HEK293T (cell line): ENCODE measurements at places on chromosomes 7 and 10.

DNA sequence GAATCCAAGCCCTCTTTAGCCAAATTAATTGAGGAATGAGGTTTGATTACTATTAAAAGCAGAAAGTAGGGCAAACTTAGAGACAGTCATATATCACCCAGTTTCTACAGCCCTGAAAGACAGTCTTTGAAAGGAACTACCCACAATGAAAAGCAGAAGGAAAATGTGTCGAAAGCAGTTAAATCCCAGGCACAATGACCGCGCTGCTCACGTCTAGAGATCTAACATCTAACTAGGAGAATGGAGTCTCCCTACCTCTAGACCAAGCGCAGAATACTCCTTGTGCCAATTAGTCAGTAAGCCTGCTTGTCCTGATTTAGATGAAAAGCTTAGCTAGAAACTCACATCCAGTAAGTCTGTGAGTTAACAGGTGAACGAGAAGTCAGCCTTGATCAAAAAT is 350.0 kb downstream of the FGFR2 start:
- DNase-seq, result no peak

DNA sequence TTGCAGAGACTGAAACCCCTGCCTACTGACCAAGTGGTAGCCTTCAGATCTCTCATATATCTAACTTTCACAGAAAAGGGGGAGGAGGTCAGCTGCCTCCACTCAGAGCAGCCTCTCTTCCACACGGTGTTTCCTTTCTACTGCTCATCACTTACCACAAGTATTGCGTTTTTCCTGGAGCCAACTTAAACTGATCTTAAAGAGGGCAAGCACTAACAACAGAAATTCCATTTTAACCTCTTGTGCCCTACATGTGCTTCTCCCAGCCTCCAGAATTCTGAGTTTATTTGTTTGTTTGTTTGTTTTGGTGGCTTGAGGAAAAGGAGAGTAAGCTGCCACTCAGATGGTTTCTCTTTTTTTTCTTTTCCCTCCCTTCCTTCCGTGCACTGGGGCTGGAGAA is 19.1 kb downstream of the SKIDA1 start:
- no peak for DNase-seq

DNA sequence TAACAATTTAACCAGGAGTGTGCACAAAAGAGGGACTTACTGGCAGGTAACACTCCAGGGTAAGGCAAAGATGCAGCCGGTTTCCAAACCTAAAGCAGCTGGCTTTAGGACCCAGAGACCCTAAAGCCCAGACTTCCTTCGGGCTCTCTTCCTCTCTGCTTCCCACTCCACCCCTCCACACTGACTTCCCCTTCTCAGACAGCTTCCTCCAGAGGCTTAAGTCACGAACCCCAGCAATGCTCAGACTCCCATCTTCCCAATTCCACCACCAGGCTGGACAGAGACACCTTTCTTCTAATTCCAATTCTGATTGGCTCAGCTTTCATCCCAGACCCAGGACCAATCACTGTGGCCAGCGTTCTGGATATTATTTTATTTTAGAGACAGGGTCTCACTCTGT is 24.8 kb downstream of the STYXL1 start:
- no peak for DNase-seq

DNA sequence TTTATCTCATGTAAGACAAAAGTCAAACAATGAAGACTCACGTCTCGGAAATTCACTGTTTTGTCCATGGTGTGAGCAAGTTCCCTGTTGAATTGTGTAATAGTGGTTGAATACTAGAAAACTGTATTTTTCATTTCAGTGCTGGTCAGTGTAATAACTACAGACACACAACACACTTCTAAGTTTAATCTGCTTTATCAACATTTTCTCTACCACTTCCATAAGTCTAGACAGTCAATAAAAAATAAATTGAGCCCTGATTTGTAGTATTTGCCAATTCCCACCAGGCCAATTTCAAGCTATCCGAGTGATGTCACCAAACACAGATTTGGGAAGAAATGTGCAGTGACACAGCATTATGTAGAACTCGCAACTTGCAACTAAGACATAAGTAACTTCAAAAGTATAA is 81.9 kb downstream of the GPR141 start:
- DNase-seq, result no peak

- DNase-seq, result no peak
Observed at GRCh38 chr10:19824381-19825342, 8.4 kb downstream of the PLXDC2 start.

- no peak for DNase-seq
Observed at GRCh38 chr10:110460111-110460809, 37.4 kb upstream of the DUSP5 start.

DNA sequence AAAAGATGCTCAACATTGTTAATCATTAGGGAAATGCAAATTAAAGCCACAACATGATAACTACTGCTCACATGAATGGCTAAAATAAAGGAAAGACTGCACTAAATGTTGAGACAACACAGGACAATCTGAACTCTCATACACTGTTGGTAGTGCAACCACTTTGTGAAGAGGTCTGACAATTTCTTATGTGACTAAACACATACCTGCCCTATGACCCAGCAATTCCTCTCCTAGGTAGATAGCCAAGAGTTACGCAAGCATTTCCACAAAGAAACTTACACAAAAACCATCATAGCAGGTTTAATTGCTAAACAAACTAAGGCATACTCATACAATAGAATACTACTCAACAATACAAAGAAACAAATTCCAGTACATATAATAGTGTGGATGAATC is 41.8 kb upstream of the HERPUD2 start:
- no peak for DNase-seq

DNA sequence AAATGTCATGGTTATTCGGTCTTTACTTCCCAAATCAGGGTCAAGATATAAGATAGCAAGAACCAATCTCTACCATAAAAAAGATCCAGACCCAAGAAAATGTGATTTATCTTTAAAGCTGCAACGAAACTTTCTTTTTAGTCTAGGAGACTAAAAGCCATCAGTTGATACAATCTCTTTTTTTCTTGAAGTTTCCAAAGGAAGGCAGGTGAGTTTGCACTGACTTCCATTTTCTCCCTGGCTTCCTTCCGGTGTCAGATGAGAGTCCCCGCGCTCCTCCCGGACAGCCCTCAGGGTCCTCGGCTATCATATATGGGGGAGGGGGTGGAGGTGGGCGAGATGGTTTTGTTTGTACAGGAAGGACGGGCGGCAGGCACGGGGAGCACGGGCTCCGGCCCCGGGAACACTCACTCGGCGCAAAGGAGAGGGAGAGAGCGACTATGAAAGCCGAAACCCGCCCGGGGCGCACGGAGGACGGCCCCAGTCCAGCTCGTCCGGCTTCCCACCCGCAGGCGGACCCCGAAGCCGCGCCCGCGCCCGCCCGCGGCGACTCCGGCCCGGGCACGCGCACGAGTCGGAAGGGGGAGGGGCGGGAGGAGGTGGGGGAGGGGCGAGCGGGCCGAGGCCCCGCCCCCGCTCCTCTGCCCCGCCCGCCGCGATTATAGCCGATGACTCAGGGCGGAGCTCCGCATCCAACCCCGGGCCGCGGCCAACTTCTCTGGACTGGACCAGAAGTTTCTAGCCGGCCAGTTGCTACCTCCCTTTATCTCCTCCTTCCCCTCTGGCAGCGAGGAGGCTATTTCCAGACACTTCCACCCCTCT is at the start of gene BAG3:
TSS of gene BAG3 (plus strand) at position 689 of the 822 bp plus-strand sequence. CDS start 296 bp downstream, outside the sequence.
- peak; percentile 92 for DNase-seq

DNA sequence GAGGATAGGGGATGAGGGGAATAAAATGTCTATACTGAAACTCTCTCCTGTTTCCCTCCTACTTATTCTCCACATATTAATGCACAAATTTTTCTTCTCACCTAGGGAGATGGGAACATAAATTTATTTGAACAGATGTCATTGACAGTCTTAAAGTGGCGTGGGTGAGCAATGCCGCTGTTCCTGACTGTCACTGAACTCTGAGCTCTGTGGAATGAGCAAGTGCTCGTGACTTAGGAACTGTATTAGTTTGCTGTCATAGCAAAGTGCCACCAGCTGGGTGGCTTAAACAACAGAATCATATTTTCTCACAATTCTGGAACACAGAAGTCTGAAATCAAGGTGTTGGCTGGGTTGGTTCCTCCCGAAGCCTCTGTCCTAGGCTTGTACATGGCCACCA is 29.1 kb downstream of the INPP5F start:
- DNase-seq, result no peak

DNA sequence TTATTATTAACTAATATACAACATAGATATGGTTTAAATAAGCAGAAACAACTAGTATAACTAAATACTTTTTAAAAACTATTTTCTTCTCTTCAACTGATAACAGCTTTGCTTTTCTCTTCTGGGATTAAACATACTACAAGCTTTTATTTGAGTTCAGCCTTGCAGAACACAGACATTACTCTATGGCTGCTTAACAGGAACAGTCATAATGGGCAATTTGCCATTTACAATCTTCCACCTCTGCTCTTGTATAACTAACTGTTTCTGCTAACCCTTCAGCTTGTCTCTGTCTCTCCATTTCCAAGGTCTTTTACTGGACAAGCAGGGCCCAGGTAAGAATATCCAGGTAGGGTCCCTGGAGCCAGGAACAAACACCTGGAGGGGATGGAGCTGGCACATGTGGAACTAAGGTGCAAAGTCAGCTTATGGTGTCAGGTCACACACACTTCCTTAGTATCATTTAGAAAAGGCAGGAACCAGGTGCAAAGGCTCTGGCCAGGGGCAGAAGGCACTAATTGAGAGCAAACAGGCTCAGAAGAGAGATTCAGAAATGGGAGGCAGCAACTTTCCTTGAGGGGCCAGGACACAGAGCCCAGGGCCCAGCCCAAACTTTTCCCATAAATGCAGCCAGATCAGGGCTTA is 93.1 kb downstream of the STRA8 start:
- DNase-seq, result no peak

GRCh38 chr10:35420044-35420443 is 83.7 kb downstream of the CCNY start:
- DNase-seq, result no peak

DNA sequence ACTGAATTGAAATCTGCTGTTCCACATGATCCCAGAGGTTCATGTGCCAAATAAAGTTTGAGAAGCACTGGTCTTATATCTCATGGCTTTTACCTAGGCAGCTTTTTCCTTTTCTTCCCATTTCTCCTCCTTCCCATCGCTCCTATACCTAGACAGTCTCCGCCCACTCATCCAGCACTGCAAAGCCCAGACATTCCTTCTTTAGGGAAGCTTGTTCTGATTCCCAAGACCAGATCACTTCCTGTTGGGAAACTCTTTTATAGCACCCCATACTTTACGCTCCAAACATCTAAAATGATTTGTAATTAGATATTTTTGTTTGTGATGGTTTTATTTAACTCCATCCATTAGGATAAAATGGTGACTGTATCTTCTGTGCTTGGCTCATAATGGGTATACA is 75.9 kb downstream of the BMPER start:
- DNase-seq, result no peak

GRCh38 chr7:50119815-50120637 is 27.0 kb upstream of the ZPBP start:
- peak; percentile 16 for DNase-seq

GRCh38 chr10:102163342-102163989 is 11.3 kb downstream of the NOLC1 start:
- DNase-seq, result no peak

DNA sequence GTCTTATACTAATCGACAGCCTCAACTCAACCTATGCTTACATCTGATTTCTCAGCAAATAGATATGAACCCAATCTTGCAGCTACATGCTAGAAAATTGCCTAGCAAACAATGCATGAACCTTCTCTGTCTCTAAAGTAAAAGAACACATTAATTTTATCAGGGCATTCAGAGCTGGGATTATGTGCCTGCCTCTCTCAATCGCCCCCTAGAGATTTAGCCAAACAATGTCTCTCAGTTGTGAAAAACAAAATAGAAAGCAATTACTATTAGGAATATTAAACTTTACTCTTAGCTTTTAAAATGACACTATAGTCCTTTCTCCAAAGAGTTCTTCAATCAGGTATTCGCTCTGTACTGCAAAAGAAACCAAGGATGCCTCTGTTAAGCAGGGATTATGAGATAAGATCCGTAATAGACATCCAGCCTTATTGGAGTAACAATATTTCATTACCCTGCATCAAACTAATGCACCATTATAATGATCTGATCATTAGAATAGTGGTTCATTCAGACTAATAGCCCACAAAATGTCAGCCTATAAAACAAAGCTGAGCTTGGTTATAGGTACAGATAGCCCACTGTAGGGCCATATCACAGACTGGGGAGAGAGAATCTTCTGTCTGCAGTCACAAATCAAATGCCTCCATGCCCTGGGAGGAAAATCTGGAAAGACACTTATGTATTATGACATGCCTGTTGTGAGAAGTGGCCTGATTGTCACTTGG is 736.9 kb downstream of the PARD3 start:
- DNase-seq, result no peak

DNA sequence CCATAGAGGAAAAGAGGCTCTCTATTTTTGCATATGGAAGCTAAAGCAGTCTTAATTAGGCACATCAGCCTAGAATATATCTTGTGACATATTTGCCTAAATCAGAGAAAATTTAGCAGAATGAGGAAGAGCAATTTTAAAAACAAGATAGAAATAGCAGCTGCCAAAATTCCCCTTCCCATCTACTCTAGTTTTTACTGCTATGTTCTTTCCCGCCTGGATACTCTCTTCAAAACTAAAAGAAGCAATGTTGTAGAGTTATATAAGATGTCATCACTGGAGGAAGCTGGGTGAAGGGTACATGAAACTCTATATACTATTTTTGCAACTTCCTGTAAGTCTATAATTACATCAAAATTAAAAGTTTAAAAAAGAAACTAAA is 87.0 kb downstream of the ARMH3 start:
- no peak for DNase-seq

GRCh38 chr7:27547401-27547800 is 115.3 kb downstream of the HIBADH start:
- DNase-seq, result no peak

DNA sequence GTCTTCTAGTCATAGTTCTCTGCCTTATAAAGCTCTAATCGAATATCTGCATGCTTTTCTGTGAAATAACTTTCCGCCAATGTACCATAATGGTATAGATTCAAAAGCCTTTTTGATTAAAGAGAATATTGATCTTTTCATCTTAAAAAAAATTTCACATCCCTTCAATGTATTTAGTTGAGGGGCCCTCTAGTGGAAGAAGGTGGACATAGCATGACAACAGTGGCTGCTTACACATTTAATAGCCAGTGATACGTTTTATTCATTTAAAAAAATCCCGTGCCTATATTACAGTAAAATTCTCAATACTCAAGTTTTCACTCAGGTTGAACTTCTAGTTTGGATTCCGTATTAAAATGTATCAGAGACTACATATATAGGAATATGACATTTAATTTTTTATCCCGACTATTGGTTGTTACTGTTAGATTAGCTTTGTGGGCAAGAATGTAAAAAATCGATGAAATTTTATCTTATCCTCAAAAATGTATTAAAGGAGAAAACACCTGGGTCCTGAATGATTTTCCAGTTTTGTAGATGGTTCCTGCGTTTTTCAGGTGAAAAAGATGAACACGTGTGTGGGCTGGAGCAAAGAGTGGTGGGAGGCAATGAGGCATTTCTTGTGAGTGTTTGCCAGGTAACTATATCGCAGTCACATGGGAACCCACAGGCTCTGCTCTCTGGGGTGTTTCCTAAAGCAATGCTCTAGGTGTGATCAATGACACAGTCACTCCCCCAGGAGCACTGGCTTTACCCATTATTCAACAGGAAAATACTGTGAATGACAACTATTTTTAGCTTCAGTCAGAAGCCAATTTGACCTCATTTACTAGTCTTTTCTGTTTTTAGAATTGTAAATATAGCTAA is 24.1 kb upstream of the PNLIP start:
- peak; percentile 50 for DNase-seq

- no peak for DNase-seq
Observed at GRCh38 chr7:94222516-94222915, 172.2 kb upstream of the COL1A2 start.

- DNase-seq, result no peak
Observed at GRCh38 chr10:132645247-132645530, 107.6 kb downstream of the INPP5A start.
